Activated naive CD8-positive, alpha-beta T cell treated with anti-CD3 and anti-CD28 coated beads for 36 hours (primary cell): ENCODE measurements at places on chromosomes 2 and 18.

- no peak for DNase-seq
Measured at GRCh38 chr2:79620679-79621078, 107.8 kb downstream of the CTNNA2 start.

GRCh38 chr2:19207452-19207851, 151.0 kb downstream of the OSR1 start:
- DNase-seq, result no peak

DNA sequence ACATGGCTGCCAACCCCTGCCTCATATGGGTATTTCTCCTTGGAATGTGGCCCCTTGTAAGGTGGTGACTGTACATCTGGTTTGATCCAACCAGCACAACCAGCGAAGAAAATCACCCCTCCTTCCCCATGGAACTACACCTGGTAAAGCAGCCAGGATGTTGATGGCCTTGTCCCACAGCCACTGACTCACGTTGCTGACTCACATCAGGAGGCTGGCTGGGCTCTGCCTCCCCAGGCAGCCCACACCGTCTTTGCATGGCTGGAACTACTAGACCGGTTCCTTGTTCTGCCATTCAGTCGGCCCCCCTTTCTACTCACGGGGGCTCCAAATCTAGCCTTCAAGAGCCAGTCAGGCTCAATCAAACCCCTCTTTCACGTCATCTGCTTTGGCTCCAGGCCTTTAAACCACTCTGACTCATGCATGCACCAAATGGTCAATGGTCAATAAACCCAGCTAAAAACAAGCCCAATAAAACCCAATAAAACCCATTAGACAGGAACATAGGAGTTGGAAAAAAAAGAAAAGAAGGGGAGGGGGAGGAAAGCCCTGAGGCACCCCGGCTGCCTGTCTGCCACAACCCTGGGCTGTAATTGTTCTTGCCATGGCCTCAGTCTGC, 114.8 kb downstream of the PLB1 start:
- DNase-seq, result no peak

- no peak for DNase-seq
Measured at GRCh38 chr2:222194669-222195068, 104.1 kb downstream of the PAX3 start.

DNA sequence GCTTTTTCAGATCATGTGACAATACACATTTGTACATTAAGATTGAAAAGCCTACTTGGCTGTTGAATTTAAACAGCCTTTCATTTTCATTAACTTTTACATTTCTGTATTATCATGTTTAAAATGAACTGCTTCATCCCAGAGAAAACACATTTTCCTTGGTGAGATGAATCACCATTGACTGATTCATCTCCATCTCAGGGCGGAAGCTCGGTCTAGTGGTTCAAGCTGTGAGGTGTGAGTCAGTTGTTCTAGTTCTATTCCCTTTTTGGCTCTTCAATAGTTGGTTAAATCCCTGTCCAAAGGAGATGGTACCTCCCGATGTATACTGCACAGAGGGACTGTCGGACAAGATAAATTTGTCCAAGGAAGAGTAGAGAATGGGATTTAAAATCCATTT, 189.7 kb downstream of the ADCYAP1 start:
- no peak for DNase-seq

- no peak for DNase-seq
Measured at GRCh38 chr2:239601880-239602279, 201.1 kb upstream of the HDAC4 start.

DNA sequence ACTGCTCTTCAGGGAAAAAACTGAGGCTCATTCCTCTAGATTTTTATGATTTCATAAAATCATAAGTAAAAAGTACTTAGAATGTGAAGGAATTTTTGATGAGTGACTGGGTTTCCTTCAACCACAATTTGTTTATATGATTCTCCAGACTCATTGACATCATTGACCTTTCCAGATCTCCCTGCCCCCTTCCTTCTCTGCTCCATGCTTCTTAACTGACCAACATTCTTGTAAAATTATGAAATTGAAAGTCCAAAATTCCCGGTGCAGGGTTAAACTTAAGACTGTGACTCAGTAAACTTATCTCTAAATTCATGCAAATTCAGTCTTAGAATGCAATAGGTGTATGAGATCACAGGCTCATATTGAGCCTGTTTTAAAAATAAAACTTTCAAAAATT, 648.9 kb downstream of the TDRD15 start:
- DNase-seq, result no peak

GRCh38 chr2:66305718-66306117, 129.2 kb upstream of the MEIS1 start:
- DNase-seq, result no peak

- DNase-seq, result no peak
Measured at GRCh38 chr2:129133692-129134641, 815.3 kb upstream of the HS6ST1 start.

DNA sequence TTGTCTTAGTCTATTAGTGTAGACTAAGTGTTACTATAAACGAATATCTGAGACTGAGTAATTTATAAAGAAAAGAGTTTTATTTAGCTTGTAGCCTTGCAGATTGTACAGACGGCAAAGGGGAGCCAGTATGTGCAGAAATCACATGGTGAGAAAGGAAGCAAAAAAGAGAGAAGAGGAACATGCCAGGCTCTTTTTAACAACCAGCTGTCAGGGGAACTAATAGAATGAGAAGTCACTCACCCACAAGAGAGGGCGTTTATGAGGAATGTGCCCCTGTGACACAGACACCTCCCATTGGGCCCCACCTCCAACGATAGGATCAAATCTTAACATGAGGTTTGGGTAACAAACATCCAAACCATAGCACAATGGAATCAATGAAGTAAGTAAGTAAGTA, 20.6 kb upstream of the ZNF804A start:
- no peak for DNase-seq

- DNase-seq, result no peak
Measured at GRCh38 chr18:55588870-55589595, 1.0 kb upstream of the TCF4 start.

DNA sequence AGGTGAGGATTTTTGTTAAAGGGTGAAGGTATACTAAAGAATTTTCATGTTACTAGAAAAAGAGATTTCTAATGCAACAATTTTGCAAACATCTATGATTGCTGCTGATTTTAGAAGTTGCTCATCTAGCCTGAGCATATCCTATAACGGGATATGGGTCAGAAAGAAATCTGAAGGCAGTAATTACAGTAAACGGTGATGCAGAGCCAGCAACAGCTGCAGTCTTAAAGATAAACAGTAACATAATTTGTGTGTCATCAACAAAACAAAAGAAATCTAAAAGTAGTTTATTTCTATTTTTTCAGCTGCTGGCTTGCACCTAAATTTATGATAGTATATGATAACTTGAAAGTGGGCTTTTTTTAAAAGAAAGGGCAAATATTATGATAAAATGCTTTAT, 215.7 kb downstream of the SLC4A10 start:
- DNase-seq, result no peak
